ENCODE measurements at places on chromosomes 12 and 14.

- no peak for DNase-seq
Observed at GRCh38 chr12:114529966-114530365, 124.0 kb upstream of the TBX5 start.

DNA sequence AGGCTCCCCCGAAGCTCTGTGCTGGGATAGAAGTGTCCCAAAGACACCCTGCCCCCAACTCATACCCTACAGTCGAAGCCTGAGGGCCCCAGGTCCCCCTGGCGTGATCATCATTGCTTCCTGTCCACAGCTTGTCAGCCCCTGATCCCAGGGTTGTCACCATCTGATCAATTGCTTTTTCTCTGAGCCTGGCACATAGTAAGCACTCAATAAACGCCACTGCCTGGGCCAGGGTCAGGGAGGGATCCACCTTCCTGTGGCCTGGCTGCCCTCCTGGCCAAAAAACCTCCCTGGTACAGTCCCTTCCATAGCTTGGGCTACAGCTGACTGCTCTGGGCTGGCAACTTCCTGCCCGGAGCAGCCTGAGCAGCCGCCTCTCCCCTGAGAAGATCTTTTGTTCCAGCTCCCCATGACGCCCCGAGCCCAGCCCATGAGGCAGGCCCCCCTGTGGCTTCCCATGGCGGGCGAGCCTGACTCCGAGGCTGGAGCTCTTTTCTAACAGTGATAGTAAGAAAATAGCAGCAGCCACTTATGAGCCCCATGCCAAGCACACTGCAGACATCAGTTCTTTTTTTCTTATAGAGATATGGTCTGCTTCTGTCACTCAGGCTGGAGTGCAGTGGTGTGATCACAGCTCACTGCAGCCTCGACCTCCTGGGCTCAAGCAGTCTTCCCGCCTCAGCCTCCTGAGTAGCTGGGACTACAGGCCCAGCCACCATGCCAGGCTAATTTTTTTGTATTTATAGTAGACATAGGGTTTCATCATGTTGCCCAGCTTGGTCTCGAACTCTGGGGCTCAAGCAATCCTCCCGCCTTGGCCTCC, 6.5 kb downstream of the SH2B3 start:
- no peak for DNase-seq

- DNase-seq, result no peak
Observed at GRCh38 chr14:101808020-101808641, 46.6 kb downstream of the PPP2R5C start.

DNA sequence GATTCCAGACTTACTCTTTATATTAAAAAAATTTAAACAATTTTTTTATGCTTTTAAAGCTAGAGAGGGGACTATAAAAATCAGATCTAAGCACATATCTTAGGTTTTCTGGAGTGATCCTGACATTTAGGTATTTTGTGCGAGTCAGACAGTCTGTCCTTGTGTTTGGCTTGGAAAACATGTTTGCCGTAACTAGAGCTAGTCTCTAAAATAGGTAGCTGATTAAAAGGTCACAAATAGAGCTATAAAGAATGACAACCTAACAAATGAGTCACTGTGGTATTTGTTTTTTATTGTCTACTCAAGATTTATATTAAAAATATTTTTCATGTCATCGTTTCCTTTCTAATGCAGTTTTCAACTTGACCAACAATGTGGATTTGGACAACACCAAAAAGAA, 73.4 kb downstream of the MNAT1 start:
- DNase-seq, result no peak

DNA sequence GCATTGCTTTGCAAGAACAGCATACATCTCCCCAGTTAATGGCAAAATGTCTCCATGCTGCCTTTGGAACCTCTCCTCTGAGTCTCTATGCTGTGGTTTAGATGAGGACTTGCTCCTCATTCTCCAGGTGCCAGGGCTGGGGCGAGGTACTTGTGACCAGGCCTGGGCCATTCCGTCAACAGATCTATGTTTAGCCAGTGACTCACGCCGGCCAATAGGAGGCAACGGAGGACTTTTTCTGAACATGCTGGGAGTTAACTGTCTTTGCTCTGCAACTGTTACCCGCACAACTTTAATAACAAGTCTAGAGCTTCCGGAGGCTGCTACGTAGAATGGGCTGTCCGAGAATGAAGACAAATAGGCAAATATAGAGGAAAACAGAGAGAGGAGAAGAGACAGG, 214.2 kb downstream of the GLT1D1 start:
- DNase-seq, result no peak

GRCh38 chr14:91339671-91340369, 77.8 kb downstream of the CCDC88C start:
- DNase-seq, result no peak

GRCh38 chr12:111798182-111798581, 31.4 kb downstream of the ALDH2 start:
- no peak for DNase-seq

DNA sequence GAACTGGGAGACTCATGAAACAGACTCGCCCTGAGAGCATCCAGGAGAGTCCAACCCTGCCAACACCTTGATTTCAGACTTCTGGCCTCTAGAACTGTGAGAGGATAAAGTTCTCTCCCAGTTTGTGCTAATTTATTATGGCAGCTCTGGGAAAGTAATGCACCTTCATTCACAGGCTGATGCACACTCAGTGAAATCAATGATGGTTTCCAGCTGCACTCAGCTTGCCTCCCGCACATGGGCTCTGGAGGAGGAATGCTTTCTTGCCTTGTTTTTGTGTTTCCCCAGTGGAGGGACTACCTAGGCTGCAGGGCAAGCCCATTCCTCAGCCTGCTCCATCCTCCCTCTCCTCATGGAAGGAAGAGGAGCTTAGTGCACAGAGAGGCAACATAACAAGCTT, 45.7 kb downstream of the TMEM132C start:
- no peak for DNase-seq

GRCh38 chr14:95286645-95287044, 33.1 kb downstream of the CLMN start:
- no peak for DNase-seq

DNA sequence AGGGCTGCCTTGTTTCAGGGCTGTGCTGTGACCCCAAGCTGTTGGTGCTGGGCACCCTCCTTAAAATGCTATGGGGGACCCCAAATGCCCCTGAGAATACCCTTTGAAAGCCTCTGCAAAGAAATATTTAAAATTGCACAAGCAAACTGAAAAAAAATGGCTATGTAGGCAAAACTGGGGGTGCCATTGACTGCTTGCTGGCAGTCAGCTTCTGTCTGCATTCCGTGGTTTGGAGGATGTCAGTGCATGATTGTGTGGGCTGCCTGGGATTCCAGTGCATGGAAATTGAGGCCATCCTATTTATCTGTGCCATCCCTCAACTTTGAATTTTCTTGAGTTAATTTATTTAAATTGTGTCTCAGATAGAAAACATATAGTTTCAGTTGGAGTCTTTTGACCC, 113.7 kb upstream of the RTL1 start:
- DNase-seq, result no peak

- no peak for DNase-seq
Observed at GRCh38 chr12:126346087-126346486, 1280.9 kb downstream of the AACS start.

- DNase-seq, result no peak
Observed at GRCh38 chr12:114735680-114736374, 51.9 kb upstream of the TBX3 start.

DNA sequence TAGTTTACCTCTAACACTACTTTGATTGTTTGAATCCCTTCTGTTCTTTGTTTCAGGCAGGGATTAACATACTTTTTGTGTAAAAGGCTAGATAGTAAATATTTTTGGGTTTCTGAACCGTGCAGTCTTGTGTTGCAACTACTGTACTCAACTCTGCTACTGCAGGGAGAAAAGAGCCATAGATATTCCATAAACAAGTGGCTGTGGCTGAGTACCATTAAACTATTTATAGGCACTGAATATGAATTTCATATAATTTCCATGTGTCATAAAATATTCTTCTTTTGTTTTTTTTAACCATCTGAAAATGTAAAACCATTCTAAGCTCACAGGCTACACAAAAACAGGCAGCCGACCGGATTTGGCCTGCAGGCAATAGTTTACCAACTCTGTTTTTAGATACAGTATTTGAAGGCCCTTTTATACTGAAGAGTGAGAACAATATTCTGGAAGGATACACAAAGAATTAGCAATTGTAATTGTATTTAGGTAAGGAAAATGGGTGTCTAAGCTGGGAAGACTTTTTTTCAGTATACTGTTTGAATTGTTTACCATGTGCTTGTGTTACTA, 15.7 kb downstream of the NR1H4 start:
- DNase-seq, result no peak

- DNase-seq, result no peak
Observed at GRCh38 chr14:22580625-22581024, 8.4 kb downstream of the DAD1 start.

- no peak for DNase-seq
Observed at GRCh38 chr14:89198544-89199329, 218.3 kb downstream of the FOXN3 start.

GRCh38 chr14:90624227-90624626, 192.0 kb downstream of the TTC7B start:
- no peak for DNase-seq

DNA sequence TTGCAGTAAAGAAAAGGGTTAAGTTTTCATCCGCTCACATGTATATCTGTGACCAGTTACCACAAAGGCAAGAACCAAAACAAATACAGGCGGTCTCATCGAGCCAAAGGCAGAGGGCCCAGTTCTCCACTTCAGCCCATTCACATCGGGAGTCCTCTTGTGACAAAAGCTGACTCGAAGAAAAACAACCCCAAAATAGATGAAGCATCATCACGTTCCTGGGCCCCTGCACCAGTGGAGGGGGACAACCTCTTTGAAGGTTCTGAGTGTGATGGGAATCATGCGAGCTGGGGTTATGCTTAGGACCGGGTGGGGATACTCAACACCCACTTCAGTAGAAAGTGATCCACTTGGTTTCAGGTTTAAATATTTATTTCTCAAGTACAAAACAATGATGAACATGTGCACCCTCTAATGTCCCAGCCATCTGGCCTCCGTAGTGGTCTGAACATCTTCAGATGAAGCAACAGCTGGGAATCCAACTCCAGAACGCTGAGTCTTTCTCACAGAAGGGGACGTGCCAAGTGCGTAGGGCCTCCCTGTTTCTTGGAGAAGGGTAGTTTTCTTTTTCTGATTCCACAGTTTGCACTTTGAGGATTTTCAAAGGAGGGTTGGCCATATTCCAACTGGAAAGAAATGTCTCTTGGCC, 8.4 kb downstream of the GSC start:
- no peak for DNase-seq

- no peak for DNase-seq
Observed at GRCh38 chr12:95116341-95116740, 42.9 kb upstream of the NR2C1 start.

GRCh38 chr14:74682169-74682952, 30.5 kb downstream of the AREL1 start:
- DNase-seq, result no peak

GRCh38 chr14:22993517-22993916, 11.2 kb upstream of the AJUBA start:
- no peak for DNase-seq

DNA sequence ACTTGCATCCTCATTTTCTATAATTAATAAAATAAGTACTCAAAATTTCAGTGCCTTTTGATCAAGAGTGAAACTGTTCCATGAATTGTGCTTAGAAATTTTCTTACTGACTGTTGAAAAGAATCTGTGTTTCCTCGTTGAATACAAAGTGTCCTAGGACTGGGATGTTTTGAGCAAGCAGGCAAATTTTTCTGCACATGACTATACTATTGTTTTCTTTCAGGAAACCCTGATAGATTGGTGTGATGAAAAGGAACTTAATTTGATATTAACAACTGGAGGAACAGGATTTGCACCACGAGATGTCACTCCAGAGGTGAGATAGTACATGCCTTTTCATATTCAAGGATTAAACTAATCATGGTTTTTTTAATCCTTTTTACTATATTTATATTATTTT, 316.3 kb downstream of the GPHN start:
- no peak for DNase-seq

Data from GM13977 (cell line).